Activated CD4-positive, alpha-beta T cell treated with anti-CD3 and anti-CD28 coated beads for 36 hours (primary cell): ENCODE measurements at places on chromosomes 3 and 15. TPM values are rescaled to one million over a fixed set of nuclear protein-coding genes. Genes with fewer than 3 reads are reported as not detected.

- no peak for DNase-seq
Observed at GRCh38 chr3:47678446-47679338, 100.0 kb upstream of the CSPG5 start.

DNA sequence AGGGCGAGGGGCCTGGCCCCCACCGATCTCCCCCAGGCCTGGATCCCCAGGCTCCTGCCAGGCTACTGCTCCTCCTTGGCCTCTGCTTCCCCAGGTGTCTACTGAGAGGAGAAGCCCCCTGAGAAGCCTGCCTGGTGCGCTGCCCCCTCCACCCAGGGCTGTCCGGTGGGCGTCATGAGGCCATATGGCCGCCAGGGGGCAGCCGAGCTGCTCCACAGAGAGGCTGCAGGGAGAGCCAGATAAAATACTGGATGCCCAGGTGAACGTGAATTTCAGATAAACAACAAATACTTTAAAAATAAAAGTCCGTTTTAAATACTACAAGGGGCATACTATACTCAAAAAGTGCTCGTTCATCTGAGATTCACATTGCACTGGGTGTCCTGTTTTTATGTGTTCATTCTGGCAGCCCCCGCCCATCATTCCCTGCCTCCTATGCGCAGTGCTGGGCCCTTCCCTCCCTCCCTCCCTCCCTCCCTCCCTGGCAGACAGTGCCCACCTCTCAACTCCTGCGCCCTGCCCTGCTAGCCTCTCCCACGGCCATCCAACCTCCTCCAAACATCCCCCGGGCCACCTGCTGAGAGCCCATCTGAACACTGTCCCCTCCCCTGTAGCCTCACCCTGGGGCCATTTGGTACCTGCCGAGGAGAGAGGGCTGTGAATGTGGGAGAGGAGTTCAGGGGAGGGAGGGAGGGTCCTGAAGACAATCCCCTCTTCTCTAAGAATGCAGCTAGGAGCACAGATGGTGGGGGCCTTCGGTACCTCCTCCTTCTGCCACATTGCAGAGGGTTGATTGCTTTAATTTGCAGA, 29.6 kb downstream of the PSTPIP1 start:
- peak; percentile 82 for DNase-seq

- DNase-seq: no peak
Observed at GRCh38 chr3:127644641-127645370, 15.8 kb downstream of the PODXL2 start.

DNA sequence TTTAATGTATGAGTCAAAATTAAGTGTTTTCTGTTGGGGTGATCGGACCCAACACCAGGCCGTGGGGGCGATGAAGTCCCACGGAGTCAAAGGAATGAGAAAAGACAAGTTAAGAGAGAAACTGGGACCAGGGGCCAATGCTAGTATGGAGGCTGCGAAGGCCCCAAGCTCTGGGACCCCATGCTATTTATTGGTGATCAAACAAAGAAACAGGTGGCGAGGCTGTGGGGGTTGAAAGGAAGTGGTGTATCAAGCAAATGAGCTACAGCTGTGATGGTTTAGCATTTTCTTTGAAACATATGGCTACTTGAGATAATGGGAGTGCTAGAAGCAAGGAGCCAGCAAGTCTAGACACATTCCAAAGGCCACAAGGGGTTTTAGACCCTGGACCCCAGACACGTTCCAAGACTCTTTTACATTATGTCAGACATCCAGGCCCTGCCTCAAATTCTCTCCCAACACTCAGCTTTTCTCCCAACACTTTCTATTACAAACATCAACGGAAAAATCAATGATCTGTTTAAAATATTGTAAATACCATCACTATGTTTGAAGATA, 56.0 kb upstream of the SNRPN start:
- no peak for DNase-seq

- no peak for DNase-seq
Observed at GRCh38 chr3:65490114-65490513, 548.6 kb downstream of the MAGI1 start.

DNA sequence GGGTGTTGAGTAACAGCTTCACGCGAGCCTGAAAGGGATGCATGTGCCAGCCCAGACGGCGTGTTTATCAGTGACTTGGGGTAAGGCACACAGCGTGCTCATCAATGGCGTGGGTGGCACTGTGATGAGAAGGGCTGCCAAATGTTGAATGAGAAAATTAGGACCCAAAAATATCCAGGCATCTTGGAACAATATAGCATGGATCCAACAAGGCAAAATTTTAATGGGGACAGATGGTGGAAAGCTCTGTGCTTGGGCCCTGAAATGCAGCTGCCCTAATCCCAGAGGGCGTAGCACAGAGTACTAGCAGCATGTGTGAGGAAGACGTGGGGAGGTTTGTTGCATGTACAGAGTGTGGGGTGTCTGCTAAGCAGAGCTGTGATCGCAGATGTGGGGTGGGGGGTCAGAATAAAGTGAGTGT, 48.9 kb downstream of the SSUH2 start:
- DNase-seq: no peak

DNA sequence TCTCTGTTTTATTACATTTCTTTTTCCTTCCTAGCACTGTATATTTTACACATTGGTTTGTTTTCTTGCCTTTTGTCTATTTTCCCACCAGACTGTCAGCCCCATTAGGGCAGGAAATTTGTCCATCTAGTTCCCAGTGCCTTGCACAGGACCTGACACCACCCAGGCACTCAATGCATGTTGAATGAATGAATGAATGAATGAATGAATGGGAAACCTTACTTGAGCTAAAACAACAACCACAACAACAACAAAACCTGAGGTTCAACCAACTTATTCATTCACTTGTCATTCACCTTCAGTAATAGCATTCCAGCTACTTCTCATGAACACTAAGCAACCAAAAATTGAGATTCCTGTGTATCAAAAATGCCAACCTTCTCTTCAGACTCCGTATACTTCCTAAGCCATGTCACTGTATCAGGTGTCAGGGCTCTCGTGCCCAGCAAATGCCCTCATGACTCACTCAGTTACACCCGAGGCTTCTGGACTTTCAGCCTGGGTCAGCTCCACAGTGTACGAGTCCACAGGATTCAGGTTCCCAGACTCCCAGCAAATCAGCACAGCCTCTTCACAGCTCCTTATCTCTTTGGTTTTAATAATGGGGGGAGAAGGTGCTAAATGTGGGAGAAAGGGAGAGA, 37.3 kb downstream of the FSD2 start:
- no peak for DNase-seq

- DNase-seq: no peak
Observed at GRCh38 chr3:183099838-183100204, 525 bp upstream of the MCCC1 start.

DNA sequence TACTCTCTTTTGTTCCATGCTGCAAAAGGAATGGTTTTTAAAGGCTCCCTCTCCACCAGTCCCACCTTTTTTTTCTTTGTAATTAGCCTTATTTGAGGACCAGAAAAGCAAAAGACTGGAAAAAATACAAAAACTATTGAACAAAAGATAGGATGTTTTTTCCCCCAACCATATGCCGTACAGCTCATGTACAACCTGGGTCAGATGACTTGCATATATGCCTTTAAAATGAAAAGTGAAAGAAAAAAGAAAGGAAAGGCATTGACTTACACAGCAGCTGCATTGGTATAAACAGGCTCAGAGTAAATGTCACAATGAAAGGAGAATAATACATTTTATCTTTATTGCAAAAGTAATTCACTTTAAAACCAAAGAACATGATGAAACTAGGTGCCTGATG, 69.5 kb upstream of the CMC1 start:
- no peak for DNase-seq

DNA sequence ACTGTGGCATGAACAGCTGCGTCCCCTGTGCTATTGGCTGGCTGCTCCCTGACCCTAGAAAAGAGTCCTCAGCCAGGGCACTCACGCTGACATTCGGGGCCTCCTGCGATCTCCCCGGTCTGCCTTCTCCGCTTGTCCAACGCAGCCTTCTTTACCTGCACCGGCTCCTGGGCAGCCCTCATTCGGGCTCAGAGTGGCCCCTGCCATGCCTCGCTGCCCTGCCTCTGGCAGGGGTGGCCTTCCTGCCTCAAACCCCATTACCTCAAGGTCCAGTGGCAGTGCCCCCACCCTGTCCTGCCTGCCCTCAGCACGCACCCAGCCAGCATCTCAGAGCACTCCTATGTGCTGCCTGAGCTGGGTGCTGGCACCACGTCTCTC, 86.5 kb downstream of the TBC1D2B start:
- no peak for DNase-seq

GRCh38 chr3:57152151-57153143, 12.7 kb downstream of the IL17RD start:
- no peak for DNase-seq

DNA sequence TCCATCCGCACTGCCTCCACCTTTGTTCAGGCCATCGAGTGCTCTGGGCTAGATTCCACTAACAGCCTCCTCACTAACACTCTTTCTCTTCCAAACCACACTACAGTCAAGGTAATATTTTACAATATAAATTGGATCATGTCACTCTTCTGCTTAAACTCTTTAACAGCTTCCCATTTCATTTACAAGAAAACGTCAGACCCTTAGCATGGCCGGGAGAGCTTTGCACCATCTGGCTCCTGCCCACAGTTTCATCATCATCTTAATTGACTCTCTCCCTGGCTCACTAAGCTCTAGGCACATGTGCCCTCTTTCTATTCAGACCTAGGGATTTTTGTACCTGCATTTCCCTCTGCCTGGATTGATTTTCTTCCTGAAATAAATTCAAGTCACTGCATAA, 354.7 kb downstream of the FGF12 start:
- no peak for DNase-seq

DNA sequence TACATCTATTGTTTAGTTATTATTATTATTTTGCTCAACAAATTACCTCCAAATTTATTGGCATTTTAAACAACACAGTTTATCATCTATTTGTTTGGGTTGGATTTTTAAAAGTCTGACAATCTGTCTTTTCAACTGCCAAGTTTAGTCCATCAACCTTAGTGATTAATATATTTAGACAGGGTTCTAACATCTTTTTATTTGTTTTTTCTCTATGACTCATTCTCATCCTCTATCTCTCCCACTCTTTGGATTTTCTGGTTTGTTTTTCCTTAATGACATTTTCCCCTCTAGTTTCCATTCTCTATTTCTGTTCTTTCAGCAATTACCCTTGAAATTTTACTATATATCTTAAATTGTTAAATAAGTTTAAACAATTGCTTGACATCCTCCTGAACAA, 41.9 kb downstream of the EMC4 start:
- no peak for DNase-seq

GRCh38 chr3:27927882-27928281, 205.8 kb upstream of the EOMES start:
- DNase-seq: no peak

DNA sequence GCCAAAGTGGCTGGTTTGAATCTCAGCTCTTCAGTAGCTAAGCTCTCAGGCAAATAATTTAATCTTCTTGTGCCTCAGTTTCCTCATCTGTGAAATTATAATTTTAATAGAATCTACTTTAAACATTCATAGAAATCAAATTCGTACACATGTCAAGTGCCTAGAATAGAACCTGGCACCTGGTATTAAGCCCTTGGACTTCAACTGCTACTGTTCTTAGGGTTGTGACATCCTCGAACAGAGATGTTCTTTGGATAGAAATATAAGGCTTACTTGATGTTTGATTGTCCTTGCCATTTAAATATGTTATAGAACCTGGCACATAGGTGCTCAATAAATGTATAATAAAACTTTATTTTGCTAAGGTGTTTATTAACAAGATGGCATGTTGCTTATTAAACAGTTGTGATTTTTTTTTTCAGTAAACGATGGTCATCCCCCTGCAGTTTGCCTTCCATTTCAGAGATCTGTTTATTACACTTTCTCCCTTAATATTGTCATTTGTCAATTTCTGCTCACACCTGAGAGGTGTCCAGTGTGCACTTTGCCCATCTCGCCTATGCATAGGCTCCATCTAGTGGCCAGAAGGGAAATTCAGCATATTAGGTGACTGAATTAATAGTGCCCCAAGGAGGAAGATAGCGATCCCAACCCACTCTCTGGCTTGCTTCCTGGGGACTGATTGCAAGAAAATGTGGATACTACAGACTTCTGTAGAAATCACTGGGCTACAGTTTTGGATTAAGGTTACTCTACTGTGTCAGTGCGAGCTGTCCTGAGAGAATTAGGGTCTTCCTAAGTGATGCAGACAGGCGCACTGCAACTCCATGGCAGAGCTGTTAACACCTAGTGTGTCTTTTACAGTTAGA, 10.7 kb downstream of the IGF1R start:
- DNase-seq: peak; percentile 40

- DNase-seq: no peak
Observed at GRCh38 chr3:96960661-96961330, 146.4 kb downstream of the EPHA6 start.

DNA sequence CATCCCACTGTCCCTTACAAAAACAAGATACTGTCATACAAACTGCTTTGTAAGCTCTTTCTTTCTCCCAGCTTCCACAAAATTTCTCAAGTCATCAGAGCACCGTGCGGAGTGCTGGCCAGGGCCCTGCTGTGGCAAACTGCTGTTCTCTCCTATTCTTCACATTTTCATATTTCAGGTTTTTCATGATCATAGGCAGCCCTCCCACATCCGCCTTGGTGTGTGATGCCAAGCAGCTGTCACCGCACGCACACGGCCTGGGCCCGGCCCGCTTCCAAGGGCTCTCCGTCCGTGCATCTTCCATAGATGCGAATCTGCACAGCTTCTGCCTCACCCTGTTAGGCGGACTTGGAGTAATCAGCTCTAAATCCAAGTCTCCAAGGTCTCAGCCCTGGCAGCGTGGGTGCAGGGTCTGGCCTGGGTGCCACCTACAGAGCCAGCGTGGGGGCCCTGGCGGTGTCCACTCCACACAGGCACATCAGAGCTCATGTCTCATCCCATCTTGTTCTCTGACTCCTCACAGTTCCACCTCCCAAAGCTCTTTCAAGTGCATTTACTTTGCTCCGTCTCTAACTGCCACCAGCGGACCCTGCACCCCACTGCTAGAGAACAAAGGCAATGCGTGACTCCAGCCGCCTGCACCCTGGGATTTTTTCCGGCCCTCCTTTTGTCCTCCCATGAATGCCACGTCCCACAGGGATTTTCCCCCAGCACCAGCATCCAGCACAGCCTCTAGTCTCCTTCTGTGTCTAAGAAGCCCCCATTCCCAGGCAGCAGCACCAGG, 27.2 kb downstream of the CYFIP1 start:
- DNase-seq: no peak

GRCh38 chr15:45205192-45205591, 17.4 kb upstream of the SHF start:
- peak; percentile 86 for DNase-seq

DNA sequence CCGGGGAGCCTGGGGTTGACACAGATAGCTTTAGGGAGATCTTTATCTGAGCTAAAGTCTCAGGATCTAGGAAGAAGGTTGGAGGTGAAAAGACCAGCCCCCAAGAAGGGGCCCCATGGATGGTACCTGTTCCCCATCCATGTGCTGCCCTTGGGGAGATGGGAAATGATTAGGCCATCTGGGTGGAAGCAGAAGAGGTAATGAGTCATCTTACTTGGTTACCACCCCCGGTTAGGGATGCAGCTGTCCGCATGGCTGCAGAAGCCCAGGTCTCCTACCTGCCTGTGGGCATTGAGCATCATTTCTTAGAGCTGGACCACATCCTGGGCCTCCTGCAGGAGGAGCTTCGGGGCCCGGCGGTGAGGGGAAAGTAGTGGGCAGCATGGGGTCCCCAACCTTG, 3.1 kb upstream of the CPLX3 start:
- no peak for DNase-seq

SCAP gene
- 51.2 TPM for total RNA-seq

GAP43 gene
- total RNA-seq: not detected

ALDH1L1 gene
- total RNA-seq: 0.05 TPM

CHL1 gene
- total RNA-seq: not detected

TP53BP1 gene
- 22.4 TPM for total RNA-seq

CACNA2D3 gene
- total RNA-seq: not detected

SIDT1 gene
- total RNA-seq: 19.7 TPM

SEC22A gene
- 16.3 TPM for total RNA-seq

SERPINI2 gene
- not detected for total RNA-seq

NR1I2 gene
- 0.40 TPM for total RNA-seq

FRG2C gene
- not detected for total RNA-seq
